ENCODE measurements at places on chromosomes 2 and 18.

DNA sequence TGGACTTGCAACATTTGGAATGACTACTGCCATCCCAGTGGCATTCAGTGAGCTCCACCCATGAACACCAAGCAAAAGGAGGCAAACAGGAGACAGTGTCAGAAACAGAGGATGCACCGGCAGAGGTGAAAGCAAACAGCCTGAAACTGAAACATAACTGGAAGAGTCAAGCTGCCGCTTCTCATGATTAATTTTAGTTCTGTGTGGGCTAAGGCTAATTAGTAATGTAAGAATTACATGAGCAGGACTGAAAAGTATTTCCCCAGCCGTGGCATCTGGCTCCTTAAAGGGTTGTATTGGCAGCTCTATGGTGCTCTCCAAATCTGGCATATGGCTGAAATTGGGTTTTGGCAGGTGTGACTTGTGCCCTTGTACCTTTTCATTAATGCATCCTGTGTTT, 1108.1 kb downstream of the TSN start:
- peak; percentile 4 for DNase-seq

DNA sequence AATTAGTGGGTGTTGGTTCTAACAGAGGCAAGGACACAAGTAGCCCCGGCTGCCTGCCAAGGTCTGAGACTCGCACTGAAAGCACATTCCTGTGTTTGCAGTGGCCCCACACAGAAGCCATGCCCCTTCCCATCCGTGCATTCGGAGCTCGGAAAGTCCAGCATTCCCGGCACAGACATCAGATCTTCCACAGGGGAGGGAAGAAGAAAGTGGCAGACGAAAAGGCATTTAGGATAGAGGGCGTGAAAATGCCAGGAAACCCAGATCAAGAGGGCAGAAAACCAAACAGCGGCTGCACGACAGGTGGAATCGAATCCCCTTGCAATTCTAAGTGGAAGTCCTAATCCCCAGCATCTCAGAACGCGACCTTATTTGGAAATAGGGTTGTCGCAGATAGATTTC, 105.5 kb upstream of the ASB18 start:
- peak; percentile 40 for DNase-seq

- DNase-seq, result no peak
Measured at GRCh38 chr2:80028584-80028983, 276.0 kb downstream of the LRRTM1 start.

GRCh38 chr2:88667219-88667618, 24.3 kb upstream of the RPIA start:
- no peak for DNase-seq

- DNase-seq, result no peak
Measured at GRCh38 chr2:150997066-150997465, 264.6 kb downstream of the RBM43 start.

DNA sequence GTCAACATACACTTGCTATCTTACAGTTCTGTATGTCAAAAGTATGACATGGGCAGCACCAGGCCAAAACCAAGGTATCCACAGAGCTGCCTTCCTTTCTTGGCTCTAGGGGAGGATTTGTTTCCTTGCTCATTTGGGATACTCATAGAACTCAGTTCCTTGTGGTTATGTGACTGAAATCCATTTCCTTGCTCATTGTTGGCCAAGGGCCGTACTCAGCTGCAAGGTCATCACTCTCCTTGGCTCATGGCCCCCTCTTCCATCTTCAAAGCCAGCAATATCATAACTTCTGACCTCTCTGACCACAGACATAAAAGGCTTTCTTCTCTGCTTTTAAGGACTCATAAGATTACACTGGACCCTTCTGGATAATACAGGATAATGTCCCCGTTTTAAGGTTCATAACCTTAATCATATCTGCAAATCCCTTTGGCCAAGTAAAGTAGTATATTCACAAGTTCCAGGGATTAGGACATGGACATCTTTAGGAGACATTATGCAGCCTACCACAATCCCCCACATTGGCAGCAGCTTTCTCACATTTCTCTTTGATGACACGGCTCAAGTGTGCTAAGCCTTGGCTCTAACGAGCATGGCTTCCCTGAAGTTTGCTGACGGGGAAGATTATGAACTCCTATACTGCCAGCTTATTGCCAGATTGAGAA, 20.9 kb downstream of the TMEM237 start:
- DNase-seq, result no peak

GRCh38 chr18:33605250-33605649, 27.2 kb downstream of the ASXL3 start:
- DNase-seq, result no peak

GRCh38 chr2:46315103-46315890, 18.1 kb downstream of the EPAS1 start:
- DNase-seq, result peak; percentile 68

DNA sequence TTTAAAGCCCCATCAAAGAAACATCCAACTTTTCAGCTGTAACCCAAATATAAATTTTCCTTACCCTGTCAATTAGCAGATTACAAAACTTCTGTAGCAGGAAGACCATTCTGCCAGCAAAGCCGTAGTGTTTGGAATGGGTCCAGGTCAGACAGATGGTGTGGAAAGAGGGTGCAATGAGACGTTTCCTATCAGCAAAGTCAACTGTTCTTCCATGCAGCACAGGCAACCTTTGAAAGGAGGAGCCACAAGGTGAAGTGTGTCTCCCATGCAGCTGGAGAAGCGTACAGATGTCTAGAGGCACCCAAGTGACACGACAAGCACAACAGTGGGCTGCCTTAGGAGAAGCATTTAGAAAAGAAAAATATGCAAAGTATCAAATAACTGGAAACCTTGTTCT, 83.7 kb downstream of the SP3 start:
- DNase-seq, result no peak

- no peak for DNase-seq
Measured at GRCh38 chr2:205948883-205949282, 137.1 kb downstream of the INO80D start.

DNA sequence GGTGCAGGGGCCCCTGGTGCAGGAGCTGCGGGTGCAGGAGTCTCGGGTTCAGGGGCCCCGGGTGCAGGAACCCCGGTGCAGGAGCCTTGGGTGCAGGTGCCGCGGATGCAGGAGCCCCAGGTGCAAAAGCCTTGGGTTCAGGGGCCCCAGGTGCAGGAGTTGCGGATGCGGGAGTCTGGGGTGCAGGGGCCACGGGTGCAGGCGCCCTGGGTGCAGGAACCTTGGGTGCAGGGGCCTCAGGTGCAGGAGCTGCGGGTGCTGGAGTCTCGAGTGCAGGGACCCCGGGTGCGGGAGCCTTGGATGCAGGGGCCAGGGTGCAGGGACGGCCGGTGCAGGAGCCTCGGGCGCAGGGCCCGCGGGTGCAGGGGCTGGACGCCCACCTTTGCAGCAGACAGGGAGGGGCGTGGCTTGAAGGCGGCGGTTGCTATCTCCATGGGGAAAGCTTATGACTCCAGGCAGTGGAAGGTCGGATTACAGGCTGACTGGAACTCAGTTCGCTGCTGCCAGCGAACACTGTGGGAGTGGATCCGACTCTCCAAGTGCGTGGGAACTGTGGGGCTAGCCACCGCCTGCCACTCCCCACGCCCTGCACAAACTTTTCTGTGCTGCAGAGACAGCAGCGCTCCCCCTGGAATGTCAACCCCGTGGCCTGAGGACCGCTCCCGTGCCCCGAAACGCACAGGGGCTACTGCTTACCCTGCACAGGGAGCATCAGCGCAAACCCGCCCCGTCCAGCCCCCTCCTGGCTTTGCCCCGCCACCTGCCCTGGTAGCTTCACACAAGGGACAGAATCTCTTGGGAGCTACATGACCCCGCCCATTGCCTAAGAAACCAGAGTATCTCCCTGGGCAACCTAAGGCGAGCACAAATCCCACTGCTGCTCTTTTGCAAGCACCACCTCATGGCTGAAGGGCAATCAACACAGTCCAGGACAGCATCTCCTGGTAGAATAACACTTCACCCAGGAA, 40.3 kb downstream of the COPS9 start:
- DNase-seq, result no peak

DNA sequence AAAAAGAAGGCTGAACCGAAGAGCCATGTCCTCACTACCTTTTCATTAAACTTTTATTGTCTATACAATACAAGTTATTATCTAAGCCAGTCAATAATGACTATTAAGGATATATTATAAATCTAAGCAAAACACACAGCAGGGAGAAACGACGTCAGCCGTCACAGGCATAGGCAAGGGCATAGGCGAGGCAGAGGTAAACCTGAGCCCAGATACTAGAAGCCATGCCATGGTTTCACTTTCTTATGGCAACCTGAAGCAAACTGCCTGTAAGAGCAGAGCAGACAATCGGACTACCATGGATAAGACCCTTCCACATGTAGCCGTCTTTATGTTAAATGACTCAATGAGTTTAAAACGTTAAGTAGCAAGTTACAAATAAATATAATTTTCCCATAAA, 238.5 kb upstream of the ZNF521 start:
- no peak for DNase-seq

GRCh38 chr2:56985609-56986008, 801.8 kb downstream of the CCDC85A start:
- no peak for DNase-seq

GRCh38 chr2:206392118-206392517, 51.2 kb upstream of the ADAM23 start:
- DNase-seq, result no peak

- DNase-seq, result no peak
Measured at GRCh38 chr2:239096676-239097427, 249.0 kb downstream of the TWIST2 start.

DNA sequence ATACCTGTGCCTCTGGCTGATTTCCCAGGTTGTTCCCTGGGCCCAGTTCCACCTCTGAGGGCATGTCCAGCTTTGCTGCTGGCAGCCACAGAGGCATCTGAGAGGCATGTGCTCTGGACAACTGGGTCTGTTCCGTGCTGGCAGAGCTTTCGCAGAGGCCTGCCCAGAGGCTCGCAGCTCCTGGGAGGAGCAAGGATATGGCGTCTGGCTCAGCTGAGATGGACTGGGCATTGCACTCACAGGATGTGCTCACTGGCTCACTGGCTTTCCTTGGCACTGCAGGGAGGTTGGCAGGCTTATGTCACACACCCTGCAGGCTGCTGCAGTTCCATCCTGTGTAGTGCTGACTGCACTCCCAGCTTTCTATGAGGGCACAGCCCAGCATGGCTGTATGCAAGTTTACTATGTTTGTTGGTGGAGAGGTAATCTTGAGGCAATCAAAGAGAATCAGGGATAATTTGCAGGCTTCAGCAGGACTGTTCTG, 172.3 kb downstream of the PRKCE start:
- peak; percentile 86 for DNase-seq

DNA sequence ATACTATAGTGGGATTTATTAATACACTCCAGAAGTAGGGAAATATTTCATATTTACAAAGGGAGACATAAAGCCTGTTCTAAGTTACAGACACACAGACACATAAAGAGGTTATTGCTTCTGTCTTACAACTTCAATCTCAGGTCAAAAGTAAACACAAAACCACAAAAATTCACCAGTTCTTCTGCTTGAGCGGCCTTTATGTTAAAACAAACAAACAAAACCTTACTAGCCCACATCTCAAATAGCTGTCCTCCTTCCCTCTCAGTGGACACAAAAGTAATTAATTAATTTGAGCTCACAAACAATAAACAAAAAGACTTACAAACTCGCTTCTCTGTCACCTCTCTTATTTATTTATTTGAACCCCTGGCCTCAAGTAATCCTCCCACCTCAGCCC, 1.5 kb upstream of the ASNSD1 start:
- DNase-seq, result no peak

DNA sequence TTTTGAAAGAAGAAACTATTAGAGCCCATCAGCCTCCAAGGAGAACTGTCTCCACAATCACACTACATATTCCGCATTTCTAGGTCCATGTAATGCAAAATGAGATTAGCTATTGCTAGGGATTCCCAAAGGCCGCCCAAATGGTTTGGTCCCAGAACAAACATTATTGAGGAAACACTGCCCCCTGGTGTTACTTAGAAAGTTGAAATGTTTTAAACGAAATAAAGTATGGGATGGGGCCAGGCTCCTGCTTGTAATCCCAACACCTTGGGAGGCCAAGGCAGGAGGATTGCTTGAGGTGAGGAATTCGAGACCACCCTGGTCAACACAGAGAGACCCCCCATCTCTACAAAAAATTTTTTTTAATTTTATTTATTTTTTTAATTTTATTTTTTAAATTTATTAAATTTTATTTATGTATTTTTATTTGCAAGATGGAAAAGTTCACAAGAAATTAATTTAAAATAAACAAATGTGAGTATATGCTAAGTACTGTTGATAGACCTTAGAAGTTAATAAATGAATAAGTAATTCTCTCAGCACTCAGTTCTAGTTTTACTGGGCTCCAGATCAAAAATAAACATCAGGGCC, 5.5 kb downstream of the NHEJ1 start:
- no peak for DNase-seq

- DNase-seq, result no peak
Measured at GRCh38 chr2:171529914-171530313, 7.6 kb downstream of the CYBRD1 start.

GRCh38 chr18:51051105-51051712, 21.2 kb downstream of the SMAD4 start:
- DNase-seq, result no peak

GRCh38 chr2:201936817-201937216, 96.8 kb upstream of the FZD7 start:
- DNase-seq, result no peak

- peak; percentile 5 for DNase-seq
Measured at GRCh38 chr2:98900721-98901120, 35.3 kb downstream of the CRACDL start.

GRCh38 chr2:96907115-96908041, 37.5 kb upstream of the SEMA4C start:
- DNase-seq, result peak; percentile 50

DNA sequence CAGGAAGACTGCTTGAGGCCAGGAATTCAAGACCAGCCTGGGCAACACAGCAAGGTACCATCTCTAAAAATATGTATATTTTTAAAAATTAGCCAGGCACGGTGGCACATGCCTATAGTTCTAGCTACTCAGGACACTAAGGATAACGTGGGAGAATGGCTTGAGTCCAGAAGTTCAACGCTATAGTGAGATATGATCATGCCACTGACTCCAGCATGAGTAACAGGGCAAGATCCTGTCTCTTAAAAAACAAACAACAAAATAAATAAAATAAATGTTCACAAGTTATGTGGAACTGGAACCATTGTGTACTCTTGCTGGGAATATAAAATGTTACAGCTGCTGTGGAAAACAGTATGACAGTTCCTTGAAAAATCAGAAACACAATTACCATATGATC, 47.2 kb downstream of the USP34 start:
- no peak for DNase-seq

Measured in head of caudate nucleus (tissue), 42 donors.